ENCODE measurements at places on chromosomes 3 and 15. TPM values are rescaled to one million over a fixed set of nuclear protein-coding genes. Genes with fewer than 3 reads are reported as not detected.

DNA sequence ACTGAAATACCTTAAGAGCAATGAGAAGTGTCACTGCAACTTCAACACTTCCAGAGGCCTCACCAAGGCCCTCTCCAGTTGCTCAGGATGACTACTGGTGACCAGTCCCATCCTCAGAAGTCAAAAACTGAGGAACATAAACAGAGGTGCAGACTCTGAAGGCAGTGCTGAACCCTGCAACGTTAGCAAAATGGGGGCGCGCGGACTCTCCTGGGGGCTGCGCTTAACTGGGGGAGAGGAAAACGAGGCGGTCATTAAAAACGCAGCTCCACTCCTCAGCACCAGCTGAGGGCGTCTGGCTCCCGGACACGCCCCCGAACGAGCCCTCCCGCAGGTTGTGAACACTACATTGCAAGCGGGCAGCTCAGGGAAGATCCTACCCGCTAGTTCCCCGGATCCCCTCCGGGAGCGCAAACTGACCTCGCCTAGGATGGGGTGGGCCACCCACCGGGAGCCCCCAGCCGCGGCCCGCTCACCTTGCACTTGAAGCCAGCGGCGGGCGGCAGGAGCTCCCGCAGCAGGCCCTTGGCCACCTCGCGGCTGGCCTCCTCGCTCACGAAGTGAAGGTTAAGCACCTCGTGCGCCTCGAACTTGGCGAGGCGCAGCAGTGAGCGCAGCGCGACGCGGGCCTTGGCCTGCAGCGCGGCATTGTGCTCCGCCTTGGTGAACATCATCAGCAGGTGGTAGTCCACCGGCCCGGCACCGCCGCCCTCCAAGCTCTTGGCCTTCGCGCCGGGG is 711 bp downstream of the XXYLT1 start:
- DNase-seq, result no peak

- no peak for DNase-seq
Observed at GRCh38 chr3:65126527-65127410, 439.0 kb upstream of the ADAMTS9 start.

- DNase-seq, result no peak
Observed at GRCh38 chr3:106093616-106094015, 224.8 kb upstream of the CBLB start.

DNA sequence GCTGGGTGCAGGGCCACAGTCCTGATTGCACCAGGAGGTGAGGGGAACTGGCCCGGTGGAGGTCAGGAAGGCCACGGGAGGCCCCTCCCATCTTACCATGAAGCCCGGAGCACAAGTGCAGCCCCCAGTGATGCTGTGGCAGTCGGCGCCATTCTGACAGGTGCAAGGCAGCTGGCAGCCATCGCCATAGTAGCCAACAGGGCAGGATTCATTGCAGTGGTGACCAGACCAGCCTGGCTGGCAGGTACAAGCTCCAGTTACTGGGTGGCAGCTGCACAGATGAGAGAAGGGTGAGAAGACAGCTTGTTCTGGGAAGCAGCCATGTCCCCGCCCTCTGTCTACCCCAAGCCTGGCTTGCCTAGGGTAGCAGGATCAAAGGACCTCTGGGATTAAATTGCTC is 88.2 kb downstream of the RAB11A start:
- no peak for DNase-seq

TGM4 gene
- not detected for total RNA-seq

GRCh38 chr15:80948651-80949292 is 40.8 kb downstream of the MESD start:
- DNase-seq, result no peak

- DNase-seq, result no peak
Observed at GRCh38 chr3:52280050-52280461, 1.6 kb upstream of the WDR82 start.

NCEH1 gene
- 1.9 TPM for total RNA-seq

GRCh38 chr15:52124270-52124880 is 11.8 kb upstream of the BCL2L10 start:
- no peak for DNase-seq

- DNase-seq, result no peak
Observed at GRCh38 chr15:98174286-98174685, 213.8 kb downstream of the ARRDC4 start.

DNA sequence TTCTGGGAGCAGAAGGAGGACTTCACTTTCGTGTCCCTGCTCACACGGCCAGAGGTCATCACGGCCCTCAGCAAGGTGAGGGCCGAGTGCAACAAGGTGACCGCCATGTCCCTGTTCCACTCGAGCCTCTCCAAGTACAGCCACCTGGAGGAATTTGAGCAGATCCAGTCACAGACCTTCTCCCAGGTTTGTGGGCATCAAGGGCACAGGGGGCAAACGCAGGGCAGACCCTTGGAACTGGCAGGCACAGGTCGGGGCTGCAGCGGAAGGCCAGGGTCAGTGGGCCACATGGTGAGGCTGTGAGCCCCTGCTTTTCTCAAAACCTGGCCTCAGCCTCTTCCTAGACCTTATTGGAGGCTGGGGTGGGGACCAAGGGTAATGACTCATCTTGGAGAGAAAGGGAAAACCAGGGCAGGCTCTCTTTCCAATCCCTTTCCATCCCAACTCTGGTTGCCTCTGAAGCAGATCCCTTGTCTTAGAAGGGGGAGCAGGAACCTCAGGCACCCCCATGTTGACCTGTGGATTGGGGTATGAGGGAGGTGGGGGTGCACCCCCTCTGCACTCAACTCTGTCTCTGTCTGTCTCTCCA is 29.5 kb downstream of the DNAH1 start:
- no peak for DNase-seq

TMEM45A gene
- 62.7 TPM for total RNA-seq

- no peak for DNase-seq
Observed at GRCh38 chr15:59339252-59339672, 33.4 kb downstream of the MYO1E start.

DOCK3 gene
- total RNA-seq, result not detected

DNA sequence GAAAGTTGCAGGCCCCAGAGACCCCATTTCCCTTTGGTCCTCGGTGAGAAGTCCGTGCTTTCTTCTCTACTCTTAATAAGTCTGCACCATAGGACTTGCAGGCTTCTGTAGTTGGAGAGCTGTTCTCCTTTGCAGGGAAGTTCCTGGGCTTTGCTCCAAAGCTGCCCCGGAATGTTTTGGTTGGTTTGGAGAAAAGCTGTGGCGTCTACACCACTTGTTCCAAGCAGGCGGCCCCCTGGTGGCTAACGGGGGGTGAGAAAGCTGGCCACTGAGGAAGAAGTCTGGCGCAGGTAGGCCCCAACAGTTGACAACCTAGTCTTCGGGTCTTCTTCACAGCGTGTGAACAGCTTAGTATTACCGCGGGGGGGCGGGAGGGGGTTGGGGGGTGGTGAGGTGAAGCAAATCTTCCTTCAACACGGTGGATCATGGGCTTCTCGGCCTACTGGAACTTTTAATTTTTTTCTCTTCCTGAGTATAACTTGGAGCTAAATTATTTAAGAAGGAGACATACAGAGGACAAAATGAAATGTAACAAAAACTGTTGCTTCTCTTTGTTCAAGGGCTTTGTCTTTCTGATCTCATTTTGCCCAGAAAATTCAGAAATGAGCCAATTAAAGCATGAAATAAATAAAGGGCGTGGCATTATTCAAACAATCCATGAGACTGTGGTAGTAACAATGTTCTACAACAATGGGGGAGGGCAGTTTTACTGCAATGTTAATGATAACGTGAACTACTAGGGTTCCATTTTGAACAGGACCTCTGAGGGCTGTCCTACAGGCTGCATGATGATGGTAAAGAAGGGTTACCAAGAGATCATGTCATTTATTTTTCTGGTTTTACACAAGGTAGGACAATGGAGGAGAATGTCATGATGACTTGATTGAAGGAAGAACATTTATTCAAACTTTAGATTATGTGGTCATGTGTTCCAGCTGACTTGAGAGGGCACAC is 2.2 kb upstream of the THRB start:
- DNase-seq, result peak; percentile 90

CYP1A2 gene
- 120 TPM for total RNA-seq

DNA sequence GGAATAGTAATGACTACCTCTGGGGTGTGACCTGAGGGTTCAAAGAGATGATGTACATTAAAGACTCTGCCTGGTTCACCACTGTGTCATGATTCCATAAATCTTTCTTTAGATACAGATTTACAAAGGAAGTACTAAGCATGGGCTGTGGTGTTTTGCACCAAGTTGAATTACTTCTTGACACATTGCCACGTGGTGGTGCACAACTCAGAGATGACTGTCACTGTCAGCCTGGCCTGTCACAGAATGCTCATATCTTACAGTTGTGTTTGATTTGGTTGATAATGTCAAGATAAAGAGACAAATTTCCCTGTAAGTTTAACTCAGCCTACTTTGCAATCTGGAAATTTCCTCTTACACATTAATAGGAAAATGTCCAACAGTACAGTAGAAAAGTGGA is 3.2 kb downstream of the CTDSPL start:
- no peak for DNase-seq

GRCh38 chr3:72350761-72351505 is 497.3 kb downstream of the SHQ1 start:
- DNase-seq, result no peak

- no peak for DNase-seq
Observed at GRCh38 chr15:50260969-50261496, 4.5 kb downstream of the HDC start.

GRCh38 chr3:13484851-13485590 is 4.9 kb downstream of the HDAC11 start:
- peak; percentile 94 for DNase-seq

- peak; percentile 64 for DNase-seq
Observed at GRCh38 chr15:81301815-81302399, 22.0 kb downstream of the STARD5 start.

DNA sequence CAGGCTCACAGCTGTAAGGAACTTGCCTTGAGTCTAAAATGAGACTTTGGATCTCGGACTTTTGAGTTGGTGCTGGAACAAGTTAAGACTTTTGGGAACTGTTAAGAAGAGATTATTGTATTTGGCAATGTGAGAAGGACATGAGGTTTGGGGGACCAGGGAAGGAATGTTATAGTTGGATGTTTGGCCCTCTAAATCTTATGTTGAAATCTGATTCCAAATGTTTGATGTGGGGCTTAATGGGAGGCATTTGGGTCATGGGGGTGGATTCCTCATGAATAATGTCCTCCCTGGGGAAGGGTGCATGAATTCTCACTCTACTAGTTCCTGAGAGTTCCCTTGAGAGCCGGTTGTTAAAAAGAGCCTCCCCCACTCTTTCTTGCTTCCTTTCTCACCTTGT is 18.5 kb upstream of the CHCHD6 start:
- no peak for DNase-seq

DNA sequence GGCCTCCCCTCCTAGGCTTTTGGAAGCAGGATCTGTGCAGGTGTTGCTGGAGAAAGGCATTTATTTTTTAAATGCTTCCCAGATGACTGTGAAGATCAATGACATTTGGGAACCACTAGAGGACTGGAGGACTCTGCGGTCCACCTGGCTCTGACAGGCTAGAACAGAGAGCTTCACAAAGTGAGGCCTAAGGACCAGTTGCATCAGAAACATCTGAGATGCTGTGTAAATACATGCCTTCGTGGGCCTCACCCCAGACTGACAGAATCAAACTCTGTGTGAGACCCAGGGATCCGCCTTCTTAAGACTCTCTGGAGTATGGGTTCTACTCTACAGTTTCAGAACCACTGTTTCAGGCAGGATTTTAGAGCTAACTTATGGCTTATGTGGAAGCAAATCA is 105.0 kb upstream of the ICE2 start:
- DNase-seq, result no peak

DNA sequence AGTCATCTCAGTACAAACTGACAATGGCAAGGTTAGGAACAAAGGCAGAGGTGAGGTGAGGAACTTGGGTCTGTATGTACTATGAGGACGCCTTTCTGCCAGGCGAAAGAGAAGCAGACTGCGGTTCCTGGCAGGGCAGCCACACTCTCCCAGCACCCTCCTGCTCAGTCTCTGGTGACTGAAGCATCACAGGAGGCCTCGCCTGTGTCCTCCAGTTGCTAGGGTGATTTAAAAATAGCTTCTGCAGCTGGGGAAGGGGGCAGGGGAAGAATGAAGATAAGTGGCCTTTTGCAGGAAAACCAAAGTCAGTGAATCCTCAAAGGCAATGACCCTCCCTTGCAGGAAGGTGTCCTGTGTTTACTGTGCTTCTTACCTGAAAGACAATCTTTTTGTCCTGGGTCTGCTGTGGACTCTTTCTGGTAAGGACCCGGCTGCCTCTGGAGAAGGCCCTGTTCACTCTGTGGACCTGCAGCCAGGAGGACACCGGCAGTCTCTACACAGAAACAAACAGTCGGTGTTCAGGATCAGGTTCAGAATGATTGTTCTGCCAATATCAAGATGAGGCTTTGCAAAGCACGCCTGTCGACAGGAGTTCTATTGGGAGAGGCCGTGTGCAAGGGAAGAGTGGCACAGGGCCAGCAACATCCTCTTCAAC is 65.7 kb upstream of the DGKG start:
- DNase-seq, result no peak

DNA sequence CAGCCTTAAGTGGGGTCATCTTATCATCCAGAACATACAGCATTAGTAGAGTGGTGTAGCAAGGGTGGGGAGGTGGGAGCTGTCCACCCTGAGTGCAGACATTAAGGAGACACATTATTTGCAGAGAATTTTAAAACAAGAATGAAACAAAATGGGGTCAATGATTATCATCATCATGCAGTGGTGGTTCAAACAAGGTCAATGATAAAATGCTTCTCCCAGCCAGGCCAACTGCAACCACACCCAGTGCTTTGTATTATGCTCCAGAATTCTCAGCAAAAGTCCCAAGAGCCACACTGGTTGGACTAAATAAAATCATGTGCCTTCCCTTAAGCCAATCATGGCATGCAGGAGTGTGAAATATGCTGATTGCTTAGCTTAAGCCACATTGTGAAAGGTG is 96.7 kb upstream of the FHIT start:
- DNase-seq, result no peak

DNA sequence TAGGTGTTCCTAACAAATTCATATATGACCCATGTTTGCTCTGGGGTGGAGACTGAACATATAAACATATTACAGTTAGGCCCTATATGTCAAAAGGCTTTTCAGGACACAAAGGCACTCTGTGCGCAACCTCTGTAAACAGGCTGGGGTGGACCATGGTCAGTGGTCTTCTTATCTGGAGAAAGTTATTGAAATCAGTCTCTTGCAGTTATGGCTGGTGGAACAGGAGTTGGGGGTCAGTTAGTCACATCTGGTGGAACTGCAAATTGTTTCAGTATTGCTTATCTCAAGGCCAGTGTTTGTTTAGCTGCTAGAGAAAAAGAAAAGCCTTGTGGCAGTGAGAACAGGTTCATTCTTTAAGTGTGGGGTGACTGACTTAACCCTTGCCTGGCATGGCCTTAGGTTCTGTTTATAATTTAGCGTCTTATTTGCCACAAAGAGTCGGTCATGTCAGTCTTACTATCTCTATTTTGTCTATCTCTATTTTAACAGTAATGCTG is 5.9 kb upstream of the GP9 start:
- DNase-seq, result no peak

- DNase-seq, result no peak
Observed at GRCh38 chr15:84671211-84671610, 13.2 kb upstream of the NMB start.

GRCh38 chr3:50154840-50155490 is at the start of gene SEMA3F:
Gene SEMA3F, plus strand, starts transcription at chr3:50155324. Its CDS starts 4,299 bp downstream, at chr3:50159623.
- peak; percentile 79 for DNase-seq

DNA sequence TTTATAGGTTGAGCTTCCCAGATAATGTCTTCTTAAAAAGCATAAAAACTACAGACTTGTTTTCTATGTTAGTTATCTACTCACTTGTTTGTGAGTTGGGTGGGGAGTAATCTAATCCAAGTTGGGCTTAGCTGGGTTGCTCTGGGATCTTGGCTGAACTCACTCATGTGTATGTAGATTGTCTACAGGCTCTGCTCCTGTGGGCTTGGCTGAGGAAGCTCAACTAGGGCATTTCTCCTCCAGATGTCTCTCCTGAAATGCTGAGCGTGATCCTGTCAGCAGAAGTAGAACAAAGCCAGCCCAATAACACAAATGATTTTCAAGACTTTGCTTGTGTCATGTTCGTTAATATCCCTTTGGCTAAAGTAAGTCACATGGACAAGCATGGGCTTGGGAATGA is 17.3 kb downstream of the KCNH8 start:
- no peak for DNase-seq

Data from left lobe of liver (tissue), 2 donors.